ENCODE measurements at places on chromosomes 3 and 15. TPM values are rescaled to one million over a fixed set of nuclear protein-coding genes. Genes with fewer than 3 reads are reported as not detected.

ABI3BP gene
- total RNA-seq, result 470 TPM

GRCh38 chr15:99438691-99439523 lies 126.9 kb upstream of the MEF2A start:
- DNase-seq, result no peak

GRCh38 chr3:111151438-111151837 lies 79.8 kb downstream of the NECTIN3 start:
- no peak for DNase-seq

DNA sequence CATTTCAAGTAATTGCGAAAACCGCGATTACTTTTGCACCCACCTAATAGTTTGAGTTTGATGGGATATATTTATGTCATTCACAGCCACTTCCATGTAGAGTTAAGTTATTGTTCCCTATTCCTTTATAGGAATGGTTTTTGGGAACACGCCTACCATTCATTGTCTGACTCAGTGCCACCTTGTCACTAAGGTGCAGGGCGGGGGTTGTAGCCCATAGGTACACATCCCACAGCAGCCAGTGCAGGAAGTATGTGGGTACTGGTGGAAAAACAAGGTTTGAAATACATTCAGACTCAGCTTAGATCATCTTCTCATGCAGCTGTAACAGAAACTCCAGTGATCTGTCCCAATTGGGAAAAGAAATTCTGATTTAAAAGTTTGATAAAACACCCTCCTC lies 48.2 kb upstream of the CFAP161 start:
- DNase-seq, result no peak

All from posterior vena cava (tissue), 2 donors.